Muscle of leg (tissue), 16 donors: ENCODE measurements at places on chromosomes 5 and 9.
A peak's percentile ranks its signal among the peaks of the same experiment; 100 is the strongest.

GRCh38 chr5:180157866-180158265 lies 51.1 kb downstream of the RASGEF1C start:
- no peak for DNase-seq

DNA sequence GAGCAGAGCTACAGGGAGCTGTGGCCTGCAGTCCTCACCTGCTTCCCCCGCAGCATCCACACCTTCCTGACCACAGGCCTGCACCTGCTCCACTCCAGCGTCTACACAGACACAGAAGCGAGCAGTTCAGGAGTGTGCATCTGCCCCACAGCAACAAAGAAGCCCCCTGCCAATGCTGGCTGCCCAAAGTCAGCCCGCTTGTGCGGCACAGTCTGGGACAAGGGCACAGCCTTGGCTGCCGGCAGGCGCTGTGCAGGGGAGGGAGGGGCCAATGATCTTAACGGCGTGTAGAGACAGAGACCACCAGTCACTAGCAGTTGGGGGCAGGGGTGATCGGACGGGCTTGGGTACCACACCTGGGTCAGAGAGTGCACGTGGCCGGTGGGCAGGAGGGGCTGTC lies 6.6 kb downstream of the BRD9 start:
- no peak for DNase-seq

- peak; percentile 66 for DNase-seq
These were observed 31.6 kb downstream of the TNFSF8 start for GRCh38 chr9:114898741-114899140.

DNA sequence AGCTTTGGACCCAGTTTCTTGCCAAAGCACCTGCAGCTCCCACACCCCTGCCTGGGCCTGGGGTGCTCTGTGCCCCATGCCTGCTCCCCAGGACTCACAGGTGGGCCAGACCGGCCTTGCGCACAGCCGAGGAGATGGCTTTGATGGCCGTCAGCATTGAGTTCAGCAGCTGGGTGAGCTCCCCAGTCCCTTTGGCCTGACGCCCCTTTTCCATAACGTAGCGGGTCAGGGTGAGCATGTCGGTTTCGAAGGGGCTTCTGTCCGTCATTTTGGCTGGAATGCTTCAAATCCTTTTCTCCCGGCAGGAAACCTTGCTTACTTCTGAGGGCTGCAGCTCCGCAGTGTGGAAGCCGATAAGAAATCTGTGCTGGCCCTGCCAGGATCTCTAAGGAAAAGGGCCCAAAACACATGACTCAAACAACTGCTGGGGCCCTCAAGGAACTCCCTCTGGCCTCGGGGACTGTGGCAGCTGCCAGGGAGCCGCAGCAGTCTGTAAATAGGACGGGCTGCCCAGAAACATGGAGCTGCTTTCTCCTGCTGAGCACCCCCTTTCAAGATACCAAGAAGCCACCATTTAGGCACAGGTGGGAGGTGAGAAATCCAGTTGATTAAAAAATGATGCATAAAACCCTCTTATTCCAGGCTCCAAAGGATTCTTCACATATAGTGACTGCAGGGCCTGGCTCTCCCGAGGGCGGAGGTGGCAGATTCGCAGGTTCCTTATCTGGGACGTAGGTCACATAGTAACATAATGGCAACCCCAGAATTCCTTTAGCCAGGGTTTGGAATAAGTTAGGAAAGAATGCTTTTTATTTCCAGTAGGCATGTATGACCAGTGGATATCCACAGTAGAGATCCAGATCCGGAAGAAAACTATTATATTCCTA lies at the start of gene FBP2:
FBP2 (minus strand) TSS at position 366 of the 887 bp plus-strand sequence; CDS start at position 268, 98 bp downstream.
- DNase-seq: peak; percentile 13

- no peak for DNase-seq
These were observed 8.8 kb upstream of the C5orf15 start for GRCh38 chr5:133977161-133977787.

DNA sequence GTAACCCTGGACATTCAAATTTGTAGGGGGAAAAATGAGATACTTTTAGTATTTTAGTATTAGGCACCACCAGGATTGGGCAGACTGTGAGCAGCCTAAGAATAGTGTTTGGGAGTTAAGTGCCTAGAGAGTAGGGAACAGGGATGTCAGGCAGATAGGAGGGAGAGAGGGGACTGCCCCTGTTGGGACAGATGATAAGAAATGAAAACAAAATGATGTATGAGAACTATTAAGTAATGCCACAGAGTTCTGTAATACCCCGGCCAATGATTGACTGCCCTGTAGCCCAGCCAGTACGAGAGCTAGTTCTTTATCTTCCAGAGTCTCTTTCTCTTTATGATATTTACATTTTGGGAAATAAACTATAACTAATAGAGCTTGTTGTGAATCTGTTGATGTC lies 24.4 kb downstream of the ARHGAP26 start:
- DNase-seq: no peak

GRCh38 chr5:58262226-58262625 lies 197.7 kb downstream of the PLK2 start:
- DNase-seq: peak; percentile 16

DNA sequence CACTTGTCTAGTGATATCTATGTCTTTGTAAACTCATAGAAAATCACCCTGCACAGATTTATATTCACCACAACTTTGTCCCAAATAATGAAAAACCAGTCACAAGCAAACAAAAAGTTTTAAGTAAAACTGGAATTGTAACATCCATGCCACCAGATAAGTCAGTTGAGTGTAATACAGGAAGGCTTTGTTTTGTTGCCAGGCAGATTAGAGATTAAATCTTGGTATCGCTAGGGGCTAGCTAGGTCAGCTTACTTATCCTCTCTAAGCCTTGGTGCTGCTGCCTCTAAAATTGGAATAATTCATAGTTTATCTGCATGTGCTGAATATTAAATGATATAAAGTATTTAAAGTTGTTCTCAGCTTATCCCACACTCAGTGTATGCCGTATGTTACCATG lies 1062.5 kb downstream of the CDH9 start:
- no peak for DNase-seq

GRCh38 chr5:63961598-63962161 lies 565 bp downstream of the HTR1A start:
- DNase-seq: no peak

- DNase-seq: no peak
These were observed 14.8 kb downstream of the C5orf15 start for GRCh38 chr5:133953568-133954145.

DNA sequence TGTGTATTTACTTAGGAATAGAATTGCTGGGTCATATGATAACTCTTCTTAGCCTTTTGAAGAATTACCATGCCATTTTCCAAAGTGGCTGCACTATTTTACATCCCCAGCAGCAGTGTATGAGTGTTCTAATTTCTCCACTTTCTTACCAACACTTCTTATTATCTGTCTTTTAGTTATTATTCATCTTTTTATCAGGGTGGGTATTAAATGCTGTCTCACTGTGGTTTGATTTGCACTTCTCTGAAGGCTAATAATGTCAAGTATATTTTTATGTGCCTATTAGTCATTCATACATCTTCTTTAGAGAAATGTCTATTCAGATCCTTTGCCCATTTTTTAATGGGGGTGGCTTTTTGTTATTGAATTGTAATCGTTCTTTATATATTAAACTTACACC lies 36.8 kb downstream of the SLC1A3 start:
- no peak for DNase-seq

- DNase-seq: no peak
These were observed 3.9 kb downstream of the SLC35A4 start for GRCh38 chr5:140568443-140569063.

DNA sequence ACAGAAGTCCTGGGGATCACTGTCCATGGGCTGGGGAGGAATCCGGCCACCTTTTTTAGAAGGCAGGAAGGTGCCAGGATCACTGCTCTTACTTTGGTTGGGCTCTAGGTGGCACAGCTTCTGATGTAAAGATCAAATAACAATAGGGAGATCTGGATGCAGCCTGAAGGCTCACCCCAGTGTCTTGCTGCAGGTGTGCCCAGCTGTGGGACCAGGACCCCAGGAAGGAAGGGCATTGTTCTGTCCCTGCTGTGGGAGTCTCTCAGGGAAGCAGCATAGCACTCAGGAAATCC lies 69.6 kb downstream of the DAB2IP start:
- DNase-seq: no peak

DNA sequence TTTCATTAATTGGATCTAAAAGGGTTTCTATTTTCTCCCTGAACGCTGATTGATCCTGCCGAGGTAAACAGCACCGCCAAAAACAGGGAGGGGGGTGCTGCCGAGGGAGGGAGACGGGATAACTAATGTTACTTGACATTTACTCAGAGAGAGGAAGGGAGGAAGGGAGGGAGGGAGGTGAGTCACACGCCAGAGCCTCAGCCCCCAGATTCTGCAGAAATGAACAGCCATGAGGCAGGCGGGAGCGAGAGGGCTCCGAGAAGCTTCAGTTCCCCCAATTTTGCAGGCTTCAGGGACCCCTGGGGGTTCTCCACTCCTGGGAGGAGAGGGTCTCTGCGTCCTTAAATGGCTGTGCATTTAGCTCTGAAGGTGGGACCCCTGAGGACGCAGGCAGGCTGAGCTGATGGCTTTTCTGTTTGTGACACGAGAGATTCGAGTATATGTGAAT lies 59.1 kb upstream of the IER5L start:
- no peak for DNase-seq

DNA sequence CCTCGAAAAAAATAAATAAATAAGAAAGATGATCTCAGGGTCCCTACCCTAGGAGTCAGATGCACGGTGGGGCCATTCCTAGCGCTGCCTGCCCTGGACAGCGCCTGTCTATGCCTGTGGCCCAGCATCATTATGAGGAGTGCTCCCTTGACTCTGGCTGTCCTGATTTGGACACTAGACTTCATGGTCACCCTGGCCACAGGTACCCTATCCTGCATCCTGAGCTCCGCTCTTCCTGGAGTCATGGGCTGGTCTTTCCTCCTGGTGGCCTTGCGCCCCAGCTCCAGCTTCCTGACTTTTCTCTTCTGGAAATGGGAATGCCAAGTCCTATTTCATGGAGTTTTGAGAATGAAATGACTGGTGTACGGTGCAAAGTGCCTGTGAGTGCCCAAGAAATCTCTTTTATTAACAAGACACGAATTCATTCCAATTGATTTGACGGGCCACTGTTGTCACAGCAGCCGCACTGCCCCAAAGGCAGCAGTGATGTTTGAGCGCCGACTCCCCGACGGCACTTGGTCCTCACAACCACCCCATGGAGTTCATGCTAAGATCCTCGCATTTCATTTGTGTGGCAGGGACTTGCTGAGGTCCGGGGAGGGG lies 564 bp upstream of the AIF1L start:
- no peak for DNase-seq

DNA sequence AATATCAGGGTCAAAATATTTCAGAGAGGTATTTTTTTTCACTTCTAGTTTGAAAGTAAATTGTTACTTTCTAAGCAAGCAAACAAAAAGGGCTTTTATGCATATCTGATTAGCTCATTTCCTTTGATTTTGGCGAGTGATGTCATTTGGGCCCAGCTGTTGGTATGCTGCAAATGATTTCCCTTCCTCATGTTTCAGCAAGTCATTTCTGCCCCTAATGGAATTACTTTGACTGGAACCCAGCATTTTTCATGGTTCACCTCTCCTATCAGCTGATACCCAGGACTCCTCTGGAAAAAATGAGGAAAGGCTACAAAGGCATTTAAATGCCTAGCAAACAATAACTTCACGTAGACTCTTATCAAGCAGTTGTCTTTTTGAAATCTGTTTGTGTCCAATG lies 500.6 kb downstream of the EBF1 start:
- peak; percentile 69 for DNase-seq

DNA sequence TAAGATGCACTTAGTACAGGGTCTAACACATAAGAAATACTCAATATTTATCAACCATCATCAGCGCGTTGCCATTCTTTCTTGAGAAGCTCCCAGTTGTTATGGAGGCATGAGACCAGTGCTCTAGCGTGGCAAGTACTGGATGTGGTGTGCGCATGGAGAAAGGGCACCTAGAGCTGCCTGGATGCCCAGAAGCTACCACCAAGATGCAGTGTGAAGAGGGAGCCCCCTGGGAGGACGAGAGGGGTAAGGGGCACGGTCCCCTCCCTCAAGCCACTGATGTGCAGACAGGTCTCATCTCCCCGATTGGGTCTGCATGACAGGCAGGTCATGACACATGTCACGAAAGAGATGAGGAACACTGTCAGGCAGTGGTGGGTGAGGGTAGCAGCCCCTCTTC lies 127.7 kb upstream of the CXCL14 start:
- DNase-seq: no peak

- no peak for DNase-seq
These were observed 127.6 kb downstream of the RPS23 start for GRCh38 chr5:82150559-82150958.

DNA sequence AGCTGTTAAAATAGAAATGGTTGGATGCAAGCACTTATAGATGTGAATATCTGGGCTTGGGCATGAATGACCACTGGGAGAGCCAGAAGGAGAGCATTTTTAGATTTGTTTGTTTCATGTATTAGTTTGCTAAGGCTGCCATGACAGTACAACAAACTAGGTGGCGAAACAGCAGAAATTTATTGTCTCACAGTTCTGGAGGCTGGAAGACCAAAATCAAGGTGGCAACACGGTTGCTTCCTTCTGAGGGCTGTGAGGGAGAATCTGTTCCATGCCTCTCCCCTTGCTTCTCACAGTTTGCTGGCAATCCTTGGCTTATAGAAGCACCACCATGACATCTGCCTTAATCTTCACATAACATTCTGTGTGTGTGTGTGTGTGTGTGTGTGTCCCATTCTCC lies 20.2 kb upstream of the CDC23 start:
- DNase-seq: no peak

DNA sequence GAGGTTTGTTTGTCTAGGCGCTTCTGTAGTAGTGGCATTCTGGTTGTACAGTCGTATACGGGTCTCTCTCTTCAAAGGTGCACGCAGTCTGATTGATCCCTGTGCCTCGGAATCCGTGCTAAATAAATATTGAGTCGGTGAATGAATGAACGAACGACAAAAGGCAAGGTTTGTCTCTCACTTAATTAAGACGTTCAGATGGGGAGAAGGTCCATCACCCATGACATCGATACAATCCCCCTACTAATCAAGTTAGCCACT lies 500 bp upstream of the CREBRF start:
- DNase-seq: no peak

GRCh38 chr5:102453716-102454115 lies 45.1 kb downstream of the SLCO6A1 start:
- DNase-seq: no peak

GRCh38 chr9:26229324-26230054 lies 551.2 kb upstream of the TUSC1 start:
- no peak for DNase-seq
